ENCODE measurements at places on chromosomes 12 and 14. TPM values are rescaled to one million over a fixed set of nuclear protein-coding genes. Genes with fewer than 3 reads are reported as not detected.

ZNF385A gene
- total RNA-seq = 6.5 TPM

- DNase-seq = no peak
Observed at GRCh38 chr14:24363401-24363800, 4.6 kb upstream of the NFATC4 start.

GRCh38 chr12:25034676-25035075 is 85.8 kb upstream of the BCAT1 start:
- no peak for DNase-seq

- DNase-seq = no peak
Observed at GRCh38 chr14:105012171-105012985, 8.5 kb downstream of the CDCA4 start.

- no peak for DNase-seq
Observed at GRCh38 chr14:27242874-27243273, 645.0 kb upstream of the NOVA1 start.

GRCh38 chr12:126811391-126811790 is 1455.6 kb upstream of the TMEM132C start:
- DNase-seq = no peak

Data from right cardiac atrium (tissue), 5 donors.